ENCODE measurements at places on chromosomes 12 and 14.

DNA sequence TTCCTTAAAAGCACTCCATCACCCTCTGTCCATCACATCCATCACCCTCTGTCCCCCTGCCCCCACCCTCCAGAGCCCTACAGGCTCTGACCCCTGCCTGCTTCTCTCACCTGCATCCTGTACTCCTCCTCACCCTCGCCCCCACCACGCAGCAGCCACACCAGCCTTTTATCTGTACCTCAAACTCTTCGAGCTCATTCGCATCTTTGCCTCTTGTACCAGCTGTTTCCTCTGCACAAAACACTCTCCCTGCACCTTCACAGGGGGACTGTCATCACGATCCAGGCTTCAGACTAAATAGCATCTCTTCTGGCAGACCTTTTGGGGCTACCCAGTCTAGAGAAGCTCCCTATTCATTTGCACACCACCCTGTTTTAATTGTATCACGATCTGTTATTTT, 24.1 kb downstream of the TMEM229B start:
- DNase-seq, result no peak

- DNase-seq, result no peak
These were observed 178.3 kb downstream of the PRKD1 start for GRCh38 chr14:29749327-29749726.

GRCh38 chr14:39247256-39247655, 13.5 kb downstream of the MIA2 start:
- DNase-seq, result no peak

DNA sequence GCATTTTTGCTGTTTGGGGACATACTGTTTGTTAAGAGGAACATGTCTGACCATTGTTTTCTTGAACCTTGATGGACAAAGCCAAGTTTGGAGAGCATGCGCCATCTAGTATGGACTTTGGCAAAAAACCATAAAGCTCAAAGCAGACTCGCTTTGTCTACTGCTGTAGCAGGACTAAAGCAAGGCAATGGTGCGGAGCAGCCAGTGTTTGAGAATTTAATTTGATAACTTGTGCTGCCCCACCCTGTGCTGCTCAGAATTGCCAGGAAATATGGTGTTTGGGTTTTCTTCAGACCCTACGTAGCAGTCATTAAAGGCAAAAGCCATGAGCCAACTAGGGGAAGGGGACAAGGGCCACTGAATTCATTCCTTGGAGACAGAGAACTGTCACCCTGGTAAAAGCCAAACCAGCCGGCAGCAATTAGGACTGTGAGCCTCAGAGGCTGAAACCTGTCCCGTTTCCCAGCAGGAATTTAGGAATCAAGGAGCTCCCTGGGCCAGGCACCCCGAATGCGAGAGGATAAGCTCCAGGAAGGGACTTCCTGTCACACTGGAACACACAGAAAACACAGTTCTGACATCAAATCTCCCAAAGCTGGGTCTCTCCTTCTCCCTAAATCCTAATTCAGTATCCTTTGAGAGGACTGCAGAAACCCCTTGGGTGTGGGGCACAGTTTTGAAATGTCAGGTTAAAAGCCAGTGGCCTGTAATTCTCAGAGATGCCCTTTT, 1.1 kb downstream of the AVIL start:
- no peak for DNase-seq

DNA sequence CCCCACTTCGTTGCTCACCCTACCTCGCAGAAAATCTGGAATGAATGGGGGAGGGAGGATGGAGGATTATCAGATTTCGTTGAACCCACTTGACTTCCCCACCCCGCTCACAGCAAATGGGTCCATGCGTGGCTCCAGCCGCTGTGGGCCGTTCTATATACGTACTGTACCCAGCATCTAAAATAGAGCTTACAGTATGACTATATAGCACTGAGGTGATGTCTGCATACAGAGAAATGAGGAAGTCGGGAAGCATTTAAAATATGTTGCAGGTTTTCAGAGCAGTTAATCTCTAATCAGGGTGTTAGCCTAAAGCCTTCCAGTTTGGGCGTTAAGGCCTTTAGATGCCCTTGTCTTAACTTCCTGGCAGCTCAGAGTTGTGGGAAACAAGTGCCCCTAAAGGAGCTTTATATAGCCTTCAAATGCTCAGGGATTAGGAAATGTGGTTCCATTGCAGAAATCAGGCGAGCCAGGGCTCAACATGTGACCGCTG, 1.4 kb downstream of the BICDL1 start:
- no peak for DNase-seq

- DNase-seq, result peak; percentile 27
These were observed 1.1 kb downstream of the SAV1 start for GRCh38 chr14:50666772-50667683.

GRCh38 chr12:69196302-69197288, 42.8 kb upstream of the CPSF6 start:
- no peak for DNase-seq

- no peak for DNase-seq
These were observed 403.3 kb upstream of the PRICKLE1 start for GRCh38 chr12:42992826-42993225.

GRCh38 chr12:49821373-49822287, 6.6 kb downstream of the NCKAP5L start:
- no peak for DNase-seq

GRCh38 chr12:117388951-117389446, 27.6 kb upstream of the NOS1 start:
- no peak for DNase-seq
